ENCODE measurements at places on chromosomes 3 and 15.

- peak; percentile 38 for DNase-seq
Measured at GRCh38 chr15:29435811-29436210, 166.2 kb upstream of the NSMCE3 start.

- DNase-seq, result no peak
Measured at GRCh38 chr3:160617636-160618035, 52.3 kb upstream of the KPNA4 start.

DNA sequence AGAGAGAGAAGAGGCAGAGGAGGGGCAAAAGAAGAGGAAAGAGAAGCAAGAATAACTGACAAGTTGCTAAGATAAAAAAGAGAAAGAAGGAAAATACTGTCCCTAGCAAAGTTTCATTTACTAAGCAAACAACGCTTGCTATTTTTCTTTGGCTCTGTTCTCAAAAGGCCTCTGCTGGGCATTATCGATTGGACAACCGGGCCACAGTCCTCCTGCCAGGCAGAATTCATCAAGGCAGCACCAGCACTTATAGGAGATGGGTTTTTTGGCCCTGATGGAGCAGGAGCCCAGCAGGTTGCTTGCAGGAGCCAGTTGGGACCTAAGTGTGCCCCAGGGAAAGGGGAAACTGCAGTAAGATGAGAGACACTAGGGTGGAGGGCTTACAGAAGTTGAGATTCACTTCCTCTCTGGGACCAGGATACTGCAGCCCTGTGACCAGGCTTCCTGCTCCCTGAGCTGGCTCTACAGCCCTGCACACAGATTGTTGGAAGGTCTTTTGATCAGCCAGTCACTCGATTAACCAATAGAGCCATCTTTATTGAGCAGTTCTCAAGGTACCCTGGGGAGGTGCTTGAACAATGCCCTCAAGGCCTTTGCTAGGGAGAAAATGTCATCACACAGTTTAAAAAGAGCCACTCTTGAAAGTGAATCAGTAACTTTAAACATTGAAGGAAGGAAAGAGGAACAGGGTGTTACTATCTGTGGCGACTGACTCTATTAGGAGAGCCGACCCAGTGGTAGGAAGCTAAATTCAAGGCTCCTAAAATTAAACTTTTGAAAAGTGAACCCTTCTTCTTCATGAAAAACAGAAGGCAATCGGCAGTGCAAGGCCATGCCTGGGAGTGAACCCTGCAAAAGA lies 28.8 kb upstream of the GLCE start:
- no peak for DNase-seq

- DNase-seq, result no peak
Measured at GRCh38 chr3:63576846-63577245, 75.6 kb upstream of the SNTN start.

GRCh38 chr3:59027607-59028006 lies 22.2 kb downstream of the CFAP20DC start:
- no peak for DNase-seq

DNA sequence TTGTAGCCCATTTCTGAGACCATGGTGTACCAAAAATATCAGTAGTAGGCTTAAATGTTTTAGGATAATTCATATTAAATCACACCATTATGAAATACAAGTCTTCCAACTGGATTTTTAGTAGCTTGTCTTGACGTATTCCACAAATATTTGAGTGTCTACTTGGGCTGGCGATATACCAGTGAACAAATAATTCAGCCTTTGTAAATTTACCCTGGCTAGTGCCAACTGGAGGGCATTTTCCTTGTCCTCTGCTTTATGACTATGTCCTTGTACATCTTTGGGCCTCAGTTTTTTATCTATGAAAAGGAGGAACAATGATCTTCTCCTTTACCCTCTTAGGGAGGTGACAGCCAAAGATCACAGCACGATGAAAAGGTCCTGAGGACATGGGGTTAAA lies 114.8 kb downstream of the FRMD4B start:
- DNase-seq, result no peak

GRCh38 chr3:150784747-150785125 lies 21.8 kb upstream of the SIAH2 start:
- DNase-seq, result no peak

- DNase-seq, result no peak
Measured at GRCh38 chr3:44117239-44117638, 124.4 kb upstream of the TOPAZ1 start.

GRCh38 chr3:67883766-67884165 lies 229.4 kb upstream of the SUCLG2 start:
- DNase-seq, result no peak

- DNase-seq, result peak; percentile 64
Measured at GRCh38 chr3:40120806-40121205, 188.7 kb upstream of the EIF1B start.

DNA sequence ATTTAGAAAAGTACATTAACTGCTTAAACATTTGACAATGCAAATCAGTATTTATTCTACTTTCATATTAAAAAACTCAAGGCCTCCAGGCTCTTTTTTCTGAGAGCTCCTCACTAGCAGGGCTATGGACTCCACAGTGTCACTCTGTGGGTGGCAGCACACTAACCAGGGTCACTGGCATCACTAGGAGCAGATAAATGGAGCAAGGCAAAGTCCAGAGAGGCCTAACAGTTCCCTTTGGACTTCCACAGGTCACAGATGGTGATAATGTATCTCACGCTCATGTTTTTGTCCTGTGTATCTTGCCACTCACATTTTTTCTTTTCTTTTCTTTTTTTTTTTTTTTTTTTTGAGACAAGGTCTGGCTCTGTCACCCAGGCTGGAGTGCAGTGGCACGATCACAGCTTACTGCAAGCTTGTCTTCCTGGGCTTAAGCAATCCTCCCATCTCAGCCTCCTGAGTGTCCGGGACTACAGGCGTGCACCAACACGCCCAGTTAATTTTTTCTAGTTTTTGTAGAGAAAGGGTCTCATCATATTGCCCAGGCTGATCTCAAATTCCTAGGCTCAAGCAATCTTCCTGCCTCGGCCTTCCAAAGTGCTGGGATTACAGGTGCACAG lies 7.8 kb downstream of the SPG21 start:
- DNase-seq, result no peak

- DNase-seq, result no peak
Measured at GRCh38 chr15:45242289-45242688, 9.7 kb upstream of the SLC28A2 start.

- no peak for DNase-seq
Measured at GRCh38 chr3:17260257-17260656, 375.5 kb downstream of the PLCL2 start.

DNA sequence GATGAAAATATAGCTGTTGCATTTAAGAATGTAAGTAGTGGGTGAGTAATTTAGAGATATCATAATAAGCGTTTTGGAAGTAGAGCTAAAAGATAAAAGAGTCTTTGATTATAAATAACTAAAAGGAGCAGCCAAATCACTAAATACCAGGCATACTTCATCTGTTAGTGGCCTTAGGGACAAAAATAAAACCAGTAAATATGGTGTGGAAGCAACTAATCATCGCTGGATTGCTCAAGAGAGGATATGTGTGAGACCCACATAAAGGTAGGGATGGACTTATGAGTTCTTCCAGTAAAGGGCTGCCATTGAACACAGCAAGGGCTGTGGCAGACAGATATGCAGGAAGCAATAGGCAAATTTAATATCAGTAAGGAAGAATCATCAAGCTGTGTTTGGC lies 356.2 kb downstream of the CNTN4 start:
- DNase-seq, result no peak

DNA sequence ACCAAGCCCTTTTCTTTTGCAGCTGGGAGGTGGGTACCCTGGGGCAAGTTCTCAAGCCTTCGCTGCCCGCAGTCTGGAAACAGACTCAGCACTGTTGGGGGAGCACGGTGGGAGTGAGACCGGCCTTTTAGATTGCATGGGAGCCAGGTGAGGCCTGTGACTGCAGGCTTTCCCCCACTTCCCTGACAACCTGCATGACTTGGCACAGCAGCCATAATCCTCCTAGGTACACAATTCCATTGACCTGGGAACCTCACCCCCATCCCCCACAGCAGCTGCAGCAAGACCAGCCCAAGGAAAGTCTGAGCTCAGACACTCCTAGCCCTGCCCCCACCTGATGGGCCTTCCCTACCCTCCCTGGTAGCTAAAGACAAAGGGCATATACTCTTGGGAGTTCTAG lies 52.2 kb upstream of the CCDC80 start:
- DNase-seq, result no peak

DNA sequence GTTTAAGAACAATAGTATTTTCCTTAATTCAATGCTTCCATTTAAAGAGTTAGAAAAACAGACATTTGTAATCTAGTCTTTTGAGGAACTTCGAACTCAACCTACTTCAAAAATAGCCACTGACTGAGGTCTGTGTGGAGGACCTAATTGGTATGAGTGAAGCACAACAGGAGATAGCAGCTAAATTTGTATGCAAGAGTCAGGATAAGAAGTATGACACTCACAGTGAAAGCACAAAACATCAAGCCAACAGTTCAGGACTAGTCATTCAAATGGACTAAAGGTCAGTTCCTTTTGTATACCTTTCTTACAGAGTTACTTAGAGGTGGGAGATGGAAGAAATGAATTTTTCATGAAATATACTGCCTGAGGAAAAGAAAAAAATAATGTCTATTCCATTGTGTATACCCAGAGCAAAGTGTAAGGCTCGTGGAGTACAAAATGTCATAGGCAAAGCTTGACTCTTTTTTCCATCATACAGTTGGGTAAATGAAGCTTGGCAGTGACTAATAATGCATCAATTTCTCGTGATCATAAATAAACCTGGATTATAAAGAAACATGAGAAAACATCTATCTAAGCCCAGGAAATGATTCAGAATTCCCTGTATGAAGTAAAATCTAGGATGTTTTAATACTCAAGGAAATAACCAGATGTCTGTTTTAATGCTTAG lies 1005.2 kb upstream of the CADM2 start:
- no peak for DNase-seq

DNA sequence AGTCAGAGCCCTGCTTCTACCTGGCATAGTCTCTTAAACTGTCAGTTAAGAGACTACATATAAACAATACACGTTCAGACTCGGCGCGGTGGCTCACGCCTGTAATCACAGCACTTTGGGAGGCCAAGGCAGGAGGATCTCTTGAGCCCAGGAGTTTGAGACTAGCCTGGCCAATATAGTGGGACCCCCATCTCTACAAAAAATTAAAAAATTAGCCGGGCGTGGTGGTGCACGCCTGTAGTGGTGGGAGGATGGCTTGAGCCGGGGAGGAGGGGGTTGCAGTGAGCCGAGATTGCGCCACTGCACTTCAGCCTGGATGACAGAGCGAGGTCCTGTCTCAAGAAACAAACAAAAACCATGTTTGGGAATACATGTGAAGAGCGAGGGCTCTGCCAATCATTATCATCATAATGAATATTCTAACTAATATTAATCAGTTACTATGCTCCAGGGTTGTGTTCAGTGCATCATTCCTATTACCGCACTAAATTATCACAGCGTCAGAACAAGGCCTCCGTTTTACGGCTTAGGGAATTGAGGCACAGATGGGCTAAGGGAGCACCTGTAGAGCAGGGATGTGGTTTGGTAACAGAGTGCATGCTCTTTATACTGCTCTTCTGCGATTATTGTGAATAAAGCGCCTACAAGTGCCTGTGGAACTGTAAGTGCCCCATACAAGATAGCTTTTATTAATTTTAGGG lies 844 bp upstream of the UQCC5 start:
- no peak for DNase-seq

DNA sequence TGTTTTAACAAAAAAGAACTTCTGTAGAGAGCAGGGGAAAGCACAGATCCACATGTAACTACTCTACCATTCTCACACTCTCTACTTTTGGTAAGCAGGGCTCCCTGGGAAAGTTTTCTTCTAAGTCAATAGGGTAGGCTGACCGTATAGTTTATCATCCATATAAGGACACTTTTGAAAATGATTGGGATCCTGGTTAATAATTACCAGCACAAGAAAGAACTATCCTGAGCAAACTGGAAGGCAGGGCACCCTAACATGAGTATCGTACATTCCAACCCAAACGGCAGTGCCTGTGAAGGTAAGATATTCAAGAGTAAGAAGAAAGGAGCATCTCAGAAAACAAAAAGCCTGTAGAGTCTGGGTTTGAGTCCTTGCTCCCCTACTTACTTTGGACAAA lies 22.1 kb downstream of the SUSD5 start:
- no peak for DNase-seq

GRCh38 chr3:127549826-127550467 lies 40.6 kb downstream of the TPRA1 start:
- DNase-seq, result no peak

DNA sequence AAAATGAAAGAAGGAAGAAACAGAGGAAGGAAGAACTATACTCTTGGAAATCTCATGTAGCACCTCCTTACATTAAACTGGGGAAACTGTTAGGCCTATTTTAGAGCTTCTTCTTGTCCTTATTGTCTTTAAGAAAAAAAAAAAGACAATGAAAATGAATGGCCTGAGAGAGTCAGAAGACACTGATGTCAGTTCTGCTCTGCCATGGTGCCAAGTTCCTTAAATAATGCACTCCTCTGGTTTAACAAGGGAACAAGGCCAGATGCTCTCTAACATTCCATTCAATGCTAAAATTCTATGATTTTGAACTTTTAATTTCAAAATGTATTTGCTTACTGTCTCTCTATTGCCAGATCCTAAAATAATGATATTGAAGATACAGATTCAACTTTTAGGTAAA lies 4.4 kb upstream of the MBNL1 start:
- DNase-seq, result no peak

DNA sequence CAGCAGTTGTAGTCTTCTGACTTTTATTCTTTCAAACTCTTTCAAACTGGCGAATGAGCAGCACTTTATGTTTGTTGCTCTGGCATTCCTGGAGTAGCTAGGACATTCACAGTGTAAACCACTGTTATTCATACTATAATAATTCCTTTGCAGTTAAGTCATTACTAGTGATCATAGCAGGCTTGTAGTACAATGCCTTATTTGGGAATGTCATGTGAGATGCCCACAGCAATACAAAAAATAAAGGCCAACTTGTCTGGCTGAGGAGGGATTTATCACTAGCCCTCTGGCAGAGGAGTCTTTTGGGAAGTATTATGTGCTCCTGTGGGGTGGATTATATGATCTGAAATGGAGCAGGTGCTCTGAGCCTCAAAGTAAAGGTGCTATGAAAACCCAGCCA lies 197.2 kb downstream of the VGLL3 start:
- peak; percentile 95 for DNase-seq

DNA sequence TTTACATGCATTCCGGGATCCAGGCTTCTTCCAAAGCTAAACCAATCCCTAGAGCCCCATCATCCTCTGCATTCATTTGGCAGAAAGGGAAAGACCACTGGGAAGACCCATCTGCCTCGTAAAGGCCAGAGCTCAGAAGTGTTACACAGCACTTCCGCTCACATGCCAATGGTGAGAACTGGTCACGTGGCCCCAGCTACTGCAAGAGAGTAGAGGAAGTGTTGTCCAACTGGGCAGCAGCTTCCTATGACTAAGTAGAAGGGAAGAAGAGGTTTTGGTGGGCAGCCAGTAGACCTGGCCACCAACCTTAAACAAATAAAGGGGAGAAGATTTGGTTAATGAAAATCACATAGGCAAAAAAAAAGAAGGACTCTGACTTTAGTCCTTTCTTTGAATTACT lies 74.4 kb upstream of the PPP2R3A start:
- no peak for DNase-seq

Data from EL (cell line).